ENCODE measurements at places on chromosomes 16 and 17.

- no peak for DNase-seq
These were observed 10.9 kb upstream of the GGA2 start for GRCh38 chr16:23521037-23521743.

GRCh38 chr17:37292429-37293139, 83.2 kb upstream of the C17orf78 start:
- no peak for DNase-seq

DNA sequence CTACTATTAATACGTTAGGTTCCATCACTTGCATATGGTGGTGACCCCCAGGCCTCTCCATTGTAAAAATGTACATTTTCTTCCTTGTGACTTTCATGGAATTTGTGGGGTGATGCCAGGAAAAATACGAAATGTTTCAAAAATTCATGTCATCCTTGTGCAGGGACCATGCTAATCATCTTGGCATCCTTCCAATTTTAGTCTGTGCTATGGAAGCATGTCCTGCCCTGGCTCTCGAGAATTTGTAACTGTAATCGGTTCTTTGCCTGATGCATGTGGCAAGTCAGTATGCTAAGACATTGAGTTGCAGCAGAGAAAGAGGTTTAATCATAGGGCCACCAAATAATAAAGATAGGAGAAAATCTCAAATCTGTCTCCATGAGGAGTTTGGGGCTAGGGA, 14.3 kb upstream of the GINS3 start:
- DNase-seq: no peak

GRCh38 chr16:66574081-66574480, 5.2 kb upstream of the CMTM2 start:
- DNase-seq: no peak

GRCh38 chr16:20946015-20946629, 45.6 kb downstream of the LYRM1 start:
- DNase-seq: no peak

DNA sequence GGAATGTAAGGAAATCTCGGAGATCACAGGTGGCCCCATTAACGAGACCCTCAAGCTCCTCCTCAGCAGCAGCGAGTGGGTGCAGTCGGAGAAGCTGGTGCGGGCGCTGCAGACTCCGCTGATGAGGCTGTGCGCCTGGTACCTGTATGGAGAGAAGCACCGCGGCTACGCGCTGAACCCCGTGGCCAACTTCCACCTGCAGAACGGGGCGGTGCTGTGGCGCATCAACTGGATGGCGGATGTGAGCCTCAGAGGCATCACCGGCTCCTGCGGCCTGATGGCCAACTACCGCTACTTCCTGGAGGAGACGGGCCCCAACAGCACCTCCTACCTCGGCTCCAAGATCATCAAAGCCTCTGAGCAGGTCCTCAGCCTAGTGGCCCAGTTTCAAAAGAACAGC, 16.2 kb downstream of the MLYCD start:
- DNase-seq: no peak

All from mucosa of descending colon (tissue), 3 donors.